ENCODE measurements at places on chromosomes 6 and 20. TPM values are rescaled to one million over a fixed set of nuclear protein-coding genes. Genes with fewer than 3 reads are reported as not detected.

CCM2L gene
- total RNA-seq = 2.9 TPM

ZSCAN23 gene
- total RNA-seq = 11.0 TPM

RHAG gene
- 0.41 TPM for total RNA-seq

EYA4 gene
- 0.41 TPM for total RNA-seq

RSPO3 gene
- 36.7 TPM for total RNA-seq

PRDM13 gene
- not detected for total RNA-seq

FOXC1 gene
- 4.1 TPM for total RNA-seq

FRMD1 gene
- not detected for total RNA-seq

CFAP61 gene
- 2.0 TPM for total RNA-seq

ARMH2 gene
- not detected for total RNA-seq

ZNF334 gene
- 11.4 TPM for total RNA-seq

DLL1 gene
- total RNA-seq = 9.0 TPM

THBD gene
- total RNA-seq = 1.2 TPM

HLA-DQA1 gene
- total RNA-seq = not detected
